Esophagus squamous epithelium (tissue), 5 donors: ENCODE measurements at places on chromosomes 2 and 18.

GRCh38 chr18:49546719-49547273 is 15.1 kb upstream of the LIPG start:
- DNase-seq, result no peak

- DNase-seq, result no peak
Measured at GRCh38 chr2:216915557-216916150, 55.8 kb upstream of the TNP1 start.

DNA sequence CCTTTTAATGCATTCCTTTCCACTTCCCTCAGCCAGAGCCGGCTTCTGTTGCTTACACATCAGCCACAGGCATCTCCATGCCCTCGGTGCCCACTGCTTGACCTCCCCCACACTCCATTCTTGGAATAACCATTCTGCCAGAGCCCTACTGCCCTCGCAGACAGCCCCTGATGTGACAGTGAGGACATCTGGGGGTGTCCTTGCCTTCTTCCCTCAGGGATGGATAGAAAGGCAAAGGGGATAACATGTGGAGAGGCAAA is 6.4 kb upstream of the NPPC start:
- no peak for DNase-seq

DNA sequence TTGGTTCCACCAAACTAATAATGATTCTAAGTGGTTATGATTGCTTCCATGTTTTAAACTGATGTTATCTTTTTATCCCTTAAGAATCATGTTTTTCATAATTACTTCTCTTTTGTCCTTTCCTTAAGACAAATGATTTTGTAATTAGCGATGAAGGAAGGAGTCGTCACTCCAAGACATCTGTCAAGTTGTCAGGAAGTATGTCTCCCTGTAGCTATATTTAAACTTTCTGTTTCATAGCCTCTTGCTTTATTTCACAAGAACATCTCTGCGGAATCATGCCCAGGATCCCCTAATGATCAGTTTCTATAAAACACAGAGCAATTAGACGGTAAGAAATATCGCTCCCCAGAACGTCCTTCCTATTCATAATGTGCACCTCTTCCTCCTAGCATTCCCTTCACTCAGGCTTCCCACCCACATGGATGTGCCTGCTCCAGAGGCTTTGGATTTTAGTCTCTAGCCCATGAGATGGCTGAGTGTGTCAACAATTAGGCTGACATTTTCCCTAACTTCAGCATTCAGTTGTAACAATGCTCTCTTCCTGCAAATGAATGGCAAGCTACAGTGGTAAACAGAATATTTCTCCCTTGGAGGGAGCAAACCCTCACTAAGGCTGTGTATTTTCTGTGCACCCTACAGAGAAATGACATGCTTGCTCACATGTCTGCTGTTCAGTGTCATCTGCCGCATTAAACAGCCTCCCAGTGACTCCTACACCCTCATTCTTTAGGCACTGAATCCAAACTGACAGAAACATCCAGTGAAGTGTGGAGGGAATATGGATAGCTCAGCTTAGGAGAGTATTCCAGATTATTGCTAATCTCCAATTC is 879.6 kb upstream of the CELF4 start:
- no peak for DNase-seq

GRCh38 chr2:71833855-71834560 is 313.7 kb downstream of the CYP26B1 start:
- DNase-seq, result no peak

GRCh38 chr2:40120026-40120425 is 331.9 kb downstream of the SLC8A1 start:
- DNase-seq, result no peak

DNA sequence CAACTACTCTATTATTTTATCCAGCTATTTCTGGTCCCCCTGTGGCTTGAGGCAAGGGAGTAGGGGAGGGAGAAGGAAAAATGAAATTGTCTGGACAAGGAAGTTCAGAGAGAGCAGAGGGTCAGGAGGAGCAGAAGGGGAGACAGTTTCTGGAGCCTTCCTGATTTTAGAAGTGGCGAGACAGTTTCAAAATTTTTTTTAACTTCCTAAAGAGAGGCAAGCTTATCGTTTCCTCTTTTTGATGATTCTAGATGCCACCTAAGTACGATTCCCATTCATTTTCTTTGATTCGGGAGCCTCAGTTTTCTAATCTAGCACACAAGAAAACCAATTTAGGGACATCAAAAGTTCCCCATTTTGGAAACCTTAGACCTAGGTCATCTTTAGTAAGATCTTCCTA is 96.9 kb upstream of the B3GNT2 start:
- no peak for DNase-seq

DNA sequence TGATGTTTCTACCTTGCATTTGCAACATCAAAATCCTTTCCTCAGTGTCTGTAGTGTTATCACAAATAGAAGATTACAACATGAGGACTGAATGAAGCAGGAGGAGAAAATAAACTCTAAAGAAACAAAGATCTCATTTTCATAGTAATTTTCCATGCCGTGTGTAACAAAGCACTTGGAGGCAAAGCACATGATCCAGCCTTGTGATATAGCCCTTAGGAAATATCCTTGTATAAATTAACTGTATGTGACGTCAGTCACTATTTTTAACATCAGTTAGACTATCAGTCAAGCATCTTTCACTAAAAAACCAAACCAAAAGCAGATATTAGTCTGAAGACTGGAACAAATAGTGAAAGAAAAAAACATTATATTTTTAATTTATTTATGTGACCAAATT is 492.1 kb upstream of the CNTNAP5 start:
- no peak for DNase-seq

GRCh38 chr2:3453190-3453999 is 65.9 kb downstream of the ADI1 start:
- no peak for DNase-seq

DNA sequence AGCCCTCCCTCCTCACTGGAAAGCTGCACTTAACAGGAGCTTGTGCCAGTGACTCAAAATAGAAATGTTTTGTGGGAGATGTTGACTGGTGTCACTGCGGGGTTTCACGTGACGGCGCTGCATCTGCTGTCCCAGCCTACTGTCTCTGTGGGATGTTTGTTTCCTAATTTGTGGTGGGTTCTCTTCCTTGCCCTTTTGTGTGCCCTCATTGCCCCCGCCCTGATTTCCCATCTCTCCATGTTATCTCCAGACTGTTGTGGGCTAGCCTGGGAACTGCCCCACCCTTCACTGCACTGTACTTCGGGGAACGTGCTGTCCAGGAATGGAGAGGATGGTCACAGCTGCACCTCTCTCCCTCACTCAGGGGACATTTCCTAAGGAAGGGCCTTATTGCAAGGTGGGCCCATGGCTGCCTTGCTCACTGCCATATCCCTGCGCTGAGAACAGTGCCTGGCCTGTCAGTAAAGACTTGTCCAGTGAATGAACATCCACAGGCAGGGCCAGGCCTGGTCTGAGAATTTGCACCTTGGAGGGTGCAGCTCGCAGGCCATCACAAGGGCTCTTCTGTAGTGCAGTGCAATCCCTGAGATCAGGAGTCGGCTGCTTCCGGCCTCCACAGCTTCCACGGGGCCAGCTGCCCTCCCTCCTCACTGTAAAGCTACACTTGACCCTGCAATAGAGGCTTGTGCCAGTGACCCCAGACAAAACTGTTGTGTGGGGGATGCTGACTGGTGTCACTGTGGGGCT is 18.1 kb downstream of the ZAP70 start:
- no peak for DNase-seq

DNA sequence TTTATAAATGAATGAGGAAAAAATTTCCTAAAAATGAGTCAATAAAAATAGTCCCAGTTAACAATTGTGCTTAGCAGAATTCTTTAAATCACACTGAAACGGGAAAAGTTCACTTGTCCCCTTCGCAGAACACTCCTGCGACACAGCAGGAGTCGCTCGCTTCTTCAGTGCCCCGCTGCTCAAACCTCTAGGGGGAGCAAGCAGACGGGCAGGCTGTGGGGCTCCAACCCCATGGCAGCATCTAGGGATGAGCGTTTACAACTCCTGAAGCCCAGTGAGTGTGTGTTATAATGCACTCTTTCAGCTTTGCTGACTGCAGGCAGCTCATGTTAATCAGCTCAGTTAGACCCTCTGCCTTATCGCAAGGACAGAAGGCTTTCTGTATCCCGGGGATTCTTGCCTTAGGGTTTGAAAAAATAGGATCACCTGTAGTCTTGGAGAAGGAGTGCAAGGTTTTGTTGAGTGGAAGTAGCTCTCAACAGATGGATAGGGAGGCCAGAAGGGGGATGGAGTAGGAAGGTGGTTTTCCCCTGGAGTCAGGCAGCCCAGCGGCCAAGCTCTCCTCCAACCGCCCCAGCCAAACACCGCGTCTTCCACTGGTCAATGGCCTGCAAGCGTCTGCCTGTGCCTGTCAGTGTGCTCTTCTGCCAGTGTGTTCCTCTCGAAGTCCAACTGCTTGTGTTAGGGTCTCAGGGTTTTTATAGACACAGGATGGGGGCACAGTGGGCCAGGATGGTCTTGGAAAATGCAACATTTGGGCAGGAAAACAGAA is 1977.7 kb upstream of the LRRTM1 start:
- DNase-seq, result no peak

DNA sequence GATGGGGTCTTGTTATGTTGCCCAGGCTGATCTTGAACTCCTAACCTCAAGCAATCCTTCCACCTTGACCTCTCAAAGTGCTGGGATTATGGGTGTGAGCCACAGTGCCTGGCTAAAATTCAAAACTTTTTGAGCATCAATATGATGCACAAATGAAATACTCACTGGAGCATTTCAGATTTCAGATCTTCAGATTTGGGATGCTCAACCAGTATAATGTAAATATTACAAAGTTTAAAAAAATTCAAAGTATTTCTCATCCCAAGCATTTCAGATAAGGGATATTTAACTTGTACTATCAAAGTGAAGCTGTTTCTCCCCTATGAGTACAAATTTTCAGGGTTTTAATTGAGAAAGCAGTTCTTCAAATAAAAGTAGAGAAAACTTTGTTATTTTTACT is 164.1 kb upstream of the CCDC68 start:
- DNase-seq, result no peak
